ENCODE measurements at places on chromosomes 4 and X.

GRCh38 chr4:87209182-87209581 lies 11.2 kb downstream of the KLHL8 start:
- DNase-seq: no peak

- no peak for DNase-seq
Measured at GRCh38 chr4:14807856-14808255, 194.4 kb upstream of the CPEB2 start.

DNA sequence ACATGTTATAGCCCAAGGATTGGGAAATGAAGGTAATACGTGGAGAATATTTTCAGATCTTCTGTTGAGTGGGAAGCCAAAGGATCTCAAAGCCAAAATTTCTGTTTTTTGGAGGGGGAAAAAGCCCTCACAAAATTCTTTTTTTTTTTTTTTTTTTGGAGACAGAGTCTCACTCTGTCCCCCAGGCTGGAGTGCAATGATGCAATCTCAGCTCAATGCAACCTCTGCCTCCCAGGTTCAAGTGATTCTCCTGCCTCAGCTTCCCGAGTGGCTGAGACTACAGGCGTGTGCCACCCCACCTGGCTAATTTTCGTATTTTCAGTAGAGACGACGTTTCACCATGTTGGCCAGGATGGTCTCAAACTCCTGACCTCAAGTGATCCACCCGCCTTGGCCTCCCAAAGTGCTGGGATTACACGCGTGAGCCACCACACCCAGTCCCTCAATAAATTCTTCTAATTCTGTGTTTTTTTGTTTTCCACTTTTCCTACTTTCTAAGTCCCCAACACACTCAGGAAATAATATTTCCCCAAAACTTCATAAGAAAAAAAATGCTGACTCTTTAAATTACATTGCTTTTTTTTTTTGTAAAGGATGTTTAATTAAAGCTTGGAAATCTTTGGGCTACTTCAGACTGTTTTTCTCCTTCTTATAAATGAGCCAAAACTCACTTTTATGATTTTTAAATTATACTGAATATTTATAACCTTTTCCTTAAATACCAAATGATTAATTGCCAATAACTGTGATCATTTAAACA lies 51.6 kb downstream of the RPS3A start:
- DNase-seq: no peak

GRCh38 chr4:173879509-173879908 lies 349.5 kb upstream of the HAND2 start:
- DNase-seq: no peak

GRCh38 chr4:1058198-1058996 lies 47.0 kb downstream of the FGFRL1 start:
- no peak for DNase-seq

- DNase-seq: no peak
Measured at GRCh38 chr4:159150396-159150795, 47.5 kb downstream of the RAPGEF2 start.

DNA sequence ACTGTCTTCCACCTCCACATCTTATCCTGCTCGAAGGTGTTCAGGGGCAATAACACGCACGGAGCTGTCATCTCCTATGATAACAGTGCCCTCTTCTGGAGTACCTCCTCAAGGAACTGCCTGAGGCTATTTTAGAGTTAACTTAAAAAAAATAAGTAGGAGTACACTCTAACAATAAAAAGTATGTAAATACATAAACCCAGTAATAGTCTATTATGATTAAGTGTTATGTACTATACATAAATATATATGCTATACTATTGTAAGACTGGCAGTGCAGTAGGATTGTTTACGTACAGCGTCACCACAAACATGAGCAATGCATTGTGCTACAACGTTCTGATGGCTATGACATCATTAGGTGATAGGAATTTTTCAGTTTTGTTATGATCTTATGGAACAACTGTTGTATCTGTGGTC lies 34.5 kb upstream of the TLR2 start:
- DNase-seq: no peak

DNA sequence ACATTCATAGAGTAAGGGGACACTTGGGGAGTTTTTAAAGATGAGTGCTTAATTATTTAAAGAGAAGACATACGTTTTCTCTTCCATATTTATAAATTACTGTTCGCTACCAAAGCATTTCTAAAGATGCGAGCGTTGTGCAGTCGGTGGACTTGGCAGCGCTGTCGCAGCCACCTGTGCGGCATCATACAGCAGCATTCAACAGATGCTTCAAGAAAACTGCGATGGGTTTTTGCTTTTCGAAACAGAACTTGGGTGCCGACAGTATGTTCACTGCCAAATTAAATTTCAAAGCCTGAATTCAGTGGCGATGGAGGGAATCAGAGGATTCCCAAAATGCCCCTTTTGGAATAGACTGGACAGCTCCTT lies 1.6 kb upstream of the HTR2C start:
- DNase-seq: no peak

DNA sequence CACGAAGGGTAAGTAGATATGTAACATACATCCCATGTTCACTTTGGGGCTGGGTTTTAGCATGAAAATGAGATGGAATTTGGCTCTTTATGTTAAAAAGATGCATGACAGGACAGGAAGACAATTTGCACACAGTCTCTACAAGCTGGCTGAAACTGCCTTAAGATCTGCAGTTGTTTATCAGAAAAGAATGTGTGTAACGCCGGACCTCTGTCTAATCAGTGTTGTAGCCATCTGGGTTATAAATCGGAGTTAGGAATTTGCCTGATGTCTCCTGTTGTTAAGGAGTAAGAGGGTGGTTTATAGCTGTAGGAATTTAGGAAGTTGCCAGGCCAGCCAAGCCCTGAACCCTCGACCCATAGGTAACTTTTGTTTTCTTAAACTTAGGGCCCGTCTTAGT lies 562.9 kb upstream of the FAT1 start:
- no peak for DNase-seq

DNA sequence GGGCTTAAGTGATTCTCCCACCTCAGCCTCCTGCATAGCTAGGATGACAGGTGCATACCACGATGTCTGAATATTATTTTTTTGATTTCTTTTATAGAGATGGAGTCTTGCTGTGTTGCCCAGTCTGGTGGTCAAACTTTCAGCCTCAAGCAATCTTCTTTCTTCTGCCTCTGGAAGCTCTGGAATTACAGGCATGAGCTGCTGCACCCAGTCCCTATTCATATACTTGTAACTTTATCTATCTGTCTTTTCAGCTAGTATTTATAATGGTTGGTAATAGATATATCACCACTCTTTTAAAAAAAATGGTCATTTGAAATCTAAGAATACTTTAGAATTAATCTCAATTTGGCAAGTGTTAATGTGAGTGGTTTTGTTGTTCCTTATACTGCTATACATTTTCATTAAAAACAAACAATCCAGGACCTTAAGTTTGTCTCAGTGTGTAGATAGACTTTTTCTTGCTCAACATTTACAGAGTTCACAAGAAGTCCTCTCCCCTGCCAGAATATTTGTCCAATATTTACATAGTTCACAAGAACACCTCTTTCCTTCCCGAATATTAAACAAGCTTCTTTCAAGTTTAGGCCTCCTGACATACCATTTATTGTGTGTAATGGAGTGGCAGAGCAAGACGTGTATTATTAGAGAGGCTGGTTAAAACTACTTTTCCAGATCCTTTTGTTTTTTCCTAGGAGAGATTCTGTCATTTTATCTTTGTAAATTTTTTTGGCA lies 1197.4 kb upstream of the ADGRL3 start:
- no peak for DNase-seq

DNA sequence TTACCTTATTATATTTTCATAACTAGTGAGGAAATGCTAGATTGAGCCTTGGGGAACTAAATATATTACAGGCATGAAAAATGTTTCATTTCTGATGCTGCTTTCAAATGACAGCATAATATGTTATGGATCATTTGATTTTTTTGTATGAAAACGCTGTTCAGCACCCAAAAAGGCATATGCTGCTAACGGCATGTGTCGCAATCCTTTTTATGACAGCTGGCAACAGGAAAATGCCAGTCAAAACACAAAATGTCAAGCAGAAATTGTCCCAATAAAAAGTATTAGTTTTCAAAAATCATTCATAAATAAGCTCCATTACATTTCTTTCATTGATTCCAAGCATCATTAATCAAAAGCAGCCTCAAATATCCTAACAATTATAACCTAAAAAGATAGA lies 1244.5 kb downstream of the PCDH7 start:
- DNase-seq: no peak

- DNase-seq: no peak
Measured at GRCh38 chr4:6278801-6279197, 9.1 kb downstream of the WFS1 start.

DNA sequence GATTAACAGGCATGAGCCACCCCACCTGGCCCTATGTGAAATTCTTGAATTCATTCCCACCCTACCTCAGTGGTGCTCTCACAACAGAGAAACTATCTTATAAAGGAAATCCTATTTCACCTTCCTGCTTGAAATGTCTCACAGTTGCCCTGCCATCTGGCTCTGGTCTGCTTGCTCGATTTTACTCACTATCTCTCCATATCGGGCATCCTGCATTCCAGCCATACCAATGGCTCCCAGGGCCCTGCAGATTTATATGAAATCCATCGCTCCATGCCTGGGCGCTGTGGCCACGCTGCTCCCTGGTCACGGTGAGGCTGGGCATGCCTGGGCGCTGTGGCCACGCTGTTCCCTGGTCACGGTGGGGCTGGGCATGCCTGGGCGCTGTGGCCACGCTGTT lies 15.8 kb downstream of the SORBS2 start:
- DNase-seq: no peak

GRCh38 chr4:152094970-152095700 lies 334.3 kb upstream of the GATB start:
- no peak for DNase-seq

DNA sequence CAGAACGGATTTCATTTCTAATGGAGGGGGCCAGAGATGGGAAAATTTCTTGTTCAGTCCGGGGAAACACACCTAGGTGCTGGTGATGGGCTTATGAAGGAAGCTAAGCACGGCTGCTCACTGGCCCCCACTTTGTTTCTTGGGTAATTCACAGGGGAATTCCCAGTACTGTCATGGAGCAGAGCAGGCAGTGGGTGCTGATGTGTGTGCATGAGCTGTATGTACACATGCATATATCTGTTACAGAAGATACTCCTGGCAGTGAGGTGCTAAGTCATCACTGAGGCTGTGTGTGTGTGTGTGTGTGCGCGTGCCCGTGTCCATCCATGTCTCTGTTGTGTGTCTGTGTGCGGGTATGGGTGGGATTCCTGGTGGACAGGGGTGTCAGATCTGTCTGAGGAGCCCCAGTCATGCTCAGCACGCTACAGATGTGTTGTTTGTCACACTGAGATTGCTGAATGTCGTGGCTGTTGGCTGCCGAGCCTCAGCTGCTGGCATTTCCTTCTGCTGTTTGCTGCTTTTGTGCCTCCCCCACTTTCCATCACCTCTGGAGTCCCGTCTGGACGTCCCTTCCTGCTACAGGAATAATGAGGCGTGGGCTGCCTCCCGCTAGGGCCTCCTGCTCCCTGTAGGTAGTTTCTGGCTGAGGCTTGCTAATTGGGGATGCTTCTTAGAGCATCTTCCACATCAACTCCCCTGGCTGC lies 53.3 kb downstream of the JADE1 start:
- DNase-seq: peak; percentile 4

- DNase-seq: no peak
Measured at GRCh38 chr4:75429208-75429607, 85.0 kb downstream of the RCHY1 start.

GRCh38 chr4:123418351-123418931 lies 21.8 kb downstream of the SPRY1 start:
- no peak for DNase-seq

GRCh38 chrX:129779747-129780146 lies at the start of gene SASH3:
SASH3 (plus strand) TSS chrX:129779949; CDS start chrX:129780098, 149 bp downstream.
- DNase-seq: no peak

GRCh38 chr4:17797808-17798207 lies 12.7 kb downstream of the DCAF16 start:
- no peak for DNase-seq

DNA sequence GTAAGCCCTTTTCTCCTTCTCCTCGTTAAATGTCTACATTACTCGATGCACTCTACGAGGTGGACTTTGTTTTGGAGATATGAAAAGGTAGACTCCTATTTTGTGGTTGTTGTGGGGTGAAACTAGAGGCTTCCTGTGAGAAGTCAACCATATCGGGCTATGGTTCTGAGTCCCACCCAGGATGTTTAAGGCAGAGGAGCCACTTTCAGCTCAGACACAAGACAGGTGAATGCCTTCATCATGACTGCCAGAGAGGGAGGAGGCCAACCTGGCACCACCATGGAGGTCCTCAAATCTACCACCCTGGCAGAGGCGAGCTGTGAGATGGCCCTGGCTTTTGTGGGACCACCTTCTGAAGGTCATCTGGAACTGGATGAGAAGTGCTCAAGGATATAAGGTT lies 154.4 kb upstream of the KLF3 start:
- no peak for DNase-seq

GRCh38 chr4:65007841-65008439 lies 598.7 kb upstream of the TECRL start:
- peak; percentile 23 for DNase-seq

GRCh38 chr4:72953571-72953970 lies 115.9 kb downstream of the COX18 start:
- no peak for DNase-seq

DNA sequence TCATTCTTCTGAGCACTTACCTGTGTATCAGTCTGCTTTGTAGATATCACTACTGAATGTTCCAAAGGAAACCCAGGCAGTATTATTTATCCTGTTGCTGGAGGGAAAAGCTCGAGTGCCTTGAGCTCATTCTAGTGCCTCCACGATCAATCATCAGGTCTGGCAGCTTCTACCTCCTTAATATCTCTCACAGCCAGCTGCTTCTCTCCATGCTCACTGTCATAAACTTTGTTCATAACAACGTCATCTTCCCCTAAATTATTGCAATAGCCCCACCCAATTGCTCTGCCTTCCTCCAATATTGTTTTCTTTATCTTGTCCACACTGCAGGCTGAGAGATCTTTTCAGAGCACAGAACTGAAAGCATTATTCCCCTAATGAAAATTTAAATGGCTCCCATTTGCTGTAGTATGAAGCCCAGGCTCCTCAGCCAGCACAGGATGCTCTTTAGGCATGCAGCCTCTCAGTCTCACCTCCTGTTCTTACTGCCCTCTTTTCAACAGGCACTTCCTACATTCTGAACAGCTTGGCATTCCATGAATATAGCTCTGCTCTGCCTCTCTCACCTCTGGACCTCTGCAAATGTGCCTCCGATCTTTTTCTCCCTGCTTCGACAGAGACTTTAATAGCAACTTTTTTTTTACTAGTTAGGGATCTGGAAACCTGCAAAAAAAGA lies 504.2 kb upstream of the IGFBP7 start:
- DNase-seq: no peak

DNA sequence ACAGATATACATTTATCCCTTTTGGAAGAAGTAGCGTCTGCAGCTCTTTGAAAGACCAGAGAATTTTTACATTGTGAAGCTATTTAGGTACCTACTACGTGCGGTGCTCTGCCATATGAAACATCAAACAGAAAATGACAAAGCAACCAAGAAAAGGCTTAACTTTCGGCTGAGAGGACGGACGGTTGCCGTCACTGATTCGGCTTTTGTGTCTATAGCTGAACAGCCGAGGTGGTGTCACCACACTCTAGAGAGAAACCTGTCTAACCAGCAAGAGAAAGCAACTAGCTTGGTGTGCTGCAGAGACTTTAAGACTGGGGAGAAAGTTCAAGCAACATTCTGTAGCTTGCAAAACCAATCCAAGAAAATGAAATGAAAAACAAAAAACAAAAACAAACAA lies 145.5 kb downstream of the SHOX start:
- no peak for DNase-seq
